ENCODE measurements at places on chromosomes 5 and 9.
A peak's percentile ranks its signal among the peaks of the same experiment; 100 is the strongest.

GRCh38 chr9:92474587-92474986, 7.7 kb downstream of the ASPN start:
- no peak for DNase-seq

- no peak for DNase-seq
Observed at GRCh38 chr9:135574331-135574730, 12.8 kb downstream of the PAEP start.

- DNase-seq: peak; percentile 55
Observed at GRCh38 chr9:95507464-95508241, 9.1 kb downstream of the PTCH1 start.

DNA sequence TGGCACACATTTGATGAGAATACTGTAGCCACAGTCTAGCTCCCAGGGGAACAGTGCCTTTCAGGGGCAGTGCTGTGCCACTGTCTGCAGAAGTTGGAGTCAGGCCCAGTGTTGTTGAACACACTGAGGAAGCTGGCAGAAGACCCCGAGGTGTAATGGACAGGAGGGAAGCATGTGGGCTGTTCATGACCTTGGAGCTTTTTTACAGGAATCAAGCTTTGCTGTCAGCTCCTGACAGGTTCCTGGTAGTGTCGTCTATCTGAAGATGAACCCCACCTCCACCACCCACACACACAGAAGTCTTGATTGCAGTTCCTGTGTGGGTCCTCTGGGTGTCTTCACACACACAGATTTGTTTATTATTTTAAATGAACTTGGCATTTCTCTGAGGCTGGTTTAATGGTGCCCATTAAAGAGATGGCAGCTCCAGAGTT, 40.3 kb upstream of the TNFAIP8 start:
- peak; percentile 52 for DNase-seq

DNA sequence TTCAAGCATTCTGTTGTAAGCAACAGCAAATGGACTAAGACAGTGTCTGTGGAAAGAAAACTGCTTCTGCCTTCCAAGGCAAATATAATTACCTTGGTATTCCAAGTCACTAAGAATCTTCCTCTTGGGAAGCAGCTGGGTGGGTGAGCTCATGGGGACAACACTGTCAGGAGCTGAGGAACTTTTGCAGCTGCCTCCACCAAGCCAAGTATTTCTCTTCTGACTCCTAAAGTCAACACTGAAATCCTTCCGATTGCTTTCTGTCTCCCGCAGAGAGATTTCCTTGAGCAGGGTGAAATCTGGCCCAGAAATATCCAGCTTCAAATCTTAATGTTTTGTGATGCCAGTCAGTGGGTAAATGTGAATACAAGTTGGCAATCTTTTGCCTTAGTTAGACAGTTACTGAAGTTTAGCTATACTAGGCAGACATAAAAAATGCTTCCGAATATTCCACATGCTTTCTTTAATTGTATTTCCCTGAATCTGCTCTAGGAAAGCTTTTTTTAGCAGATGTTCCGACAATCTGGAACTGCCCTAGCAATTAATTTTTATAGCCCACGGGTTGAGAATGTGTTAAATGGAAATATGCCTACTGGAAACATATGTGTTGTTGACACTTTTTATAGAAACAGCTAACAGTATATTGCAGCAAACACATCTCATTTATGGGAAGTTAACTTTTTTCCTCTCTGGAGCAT, 369.9 kb upstream of the DAB2 start:
- DNase-seq: no peak

DNA sequence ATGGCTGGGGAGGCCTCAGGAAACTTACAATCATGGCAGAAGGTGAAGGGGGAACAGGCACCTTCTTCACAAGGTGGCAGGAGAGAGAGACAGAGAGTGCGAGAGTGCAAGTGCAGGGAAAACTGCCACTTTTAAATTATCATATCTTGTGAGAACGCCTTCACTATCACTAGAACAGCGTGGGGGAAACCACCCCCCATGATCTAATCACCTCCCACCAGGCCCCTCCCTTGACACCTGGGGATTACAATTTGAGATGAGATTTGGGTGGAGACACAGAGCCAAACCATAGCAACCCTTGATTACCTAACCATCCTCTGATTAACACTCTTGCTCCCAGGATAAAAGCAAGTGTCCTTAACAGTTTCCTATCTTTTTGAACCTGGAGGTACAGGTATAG, 21.1 kb downstream of the ADAMTS19 start:
- no peak for DNase-seq

GRCh38 chr9:20040991-20041696, 252.3 kb upstream of the SLC24A2 start:
- no peak for DNase-seq

DNA sequence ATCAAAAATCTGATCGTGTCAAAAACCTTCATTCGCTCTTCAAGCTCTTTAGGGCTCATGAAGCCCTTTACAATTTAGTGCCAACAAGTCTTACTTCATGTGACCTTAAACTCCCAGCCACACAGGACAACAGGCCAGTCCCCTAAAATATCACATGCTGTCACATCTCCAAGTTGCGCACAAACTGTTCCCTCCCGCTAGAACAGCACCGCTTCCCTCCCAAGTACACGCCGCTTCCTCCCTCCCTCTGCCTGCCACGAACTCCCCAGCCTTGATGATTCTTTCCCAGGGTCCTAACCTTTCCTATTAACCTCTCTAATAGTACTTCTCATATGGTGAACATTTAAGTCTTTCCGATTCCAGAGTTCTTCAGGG, 91.2 kb downstream of the TLE1 start:
- DNase-seq: no peak

GRCh38 chr5:166571668-166572067, 1719.8 kb upstream of the WWC1 start:
- DNase-seq: no peak

DNA sequence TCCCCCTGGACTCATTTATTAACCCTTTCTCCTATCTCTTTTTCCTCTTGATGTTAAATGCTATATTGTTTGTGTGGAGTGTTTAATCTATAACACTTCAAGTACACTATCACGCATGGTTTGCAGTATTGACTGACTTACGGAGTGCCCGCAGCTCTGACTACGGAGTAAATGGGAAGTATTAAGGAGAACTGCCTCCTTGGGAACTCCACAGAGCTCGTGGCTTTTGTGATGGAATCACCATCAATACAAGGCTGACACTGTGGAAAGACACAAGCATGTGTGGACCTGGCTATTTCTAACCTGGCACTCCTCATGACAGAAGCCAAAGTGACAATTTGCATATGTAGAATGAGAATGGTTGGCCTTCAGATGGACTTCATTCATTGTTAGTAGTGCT, 66.2 kb downstream of the SFXN1 start:
- DNase-seq: no peak

- no peak for DNase-seq
Observed at GRCh38 chr9:31347082-31347617, 1037.3 kb upstream of the ACO1 start.

DNA sequence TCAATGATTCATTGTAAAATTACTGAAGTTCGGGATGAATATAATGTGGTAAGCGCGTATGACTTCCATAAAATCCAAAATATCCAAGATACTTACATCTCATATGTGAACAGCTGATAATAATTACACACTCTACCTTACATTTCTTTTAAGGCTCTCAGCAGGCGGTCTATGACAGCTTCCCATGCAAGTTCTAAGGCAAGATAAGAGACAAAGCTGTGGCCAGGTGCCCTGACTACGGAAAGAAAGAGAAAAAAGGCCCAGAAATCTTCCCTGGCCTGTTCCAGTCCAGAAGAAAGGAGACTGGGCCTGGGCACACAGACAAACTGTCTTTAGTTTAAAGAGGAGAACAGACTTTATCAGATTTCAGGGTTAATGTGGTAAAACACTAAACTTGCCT, 69.1 kb downstream of the ARSB start:
- DNase-seq: no peak

DNA sequence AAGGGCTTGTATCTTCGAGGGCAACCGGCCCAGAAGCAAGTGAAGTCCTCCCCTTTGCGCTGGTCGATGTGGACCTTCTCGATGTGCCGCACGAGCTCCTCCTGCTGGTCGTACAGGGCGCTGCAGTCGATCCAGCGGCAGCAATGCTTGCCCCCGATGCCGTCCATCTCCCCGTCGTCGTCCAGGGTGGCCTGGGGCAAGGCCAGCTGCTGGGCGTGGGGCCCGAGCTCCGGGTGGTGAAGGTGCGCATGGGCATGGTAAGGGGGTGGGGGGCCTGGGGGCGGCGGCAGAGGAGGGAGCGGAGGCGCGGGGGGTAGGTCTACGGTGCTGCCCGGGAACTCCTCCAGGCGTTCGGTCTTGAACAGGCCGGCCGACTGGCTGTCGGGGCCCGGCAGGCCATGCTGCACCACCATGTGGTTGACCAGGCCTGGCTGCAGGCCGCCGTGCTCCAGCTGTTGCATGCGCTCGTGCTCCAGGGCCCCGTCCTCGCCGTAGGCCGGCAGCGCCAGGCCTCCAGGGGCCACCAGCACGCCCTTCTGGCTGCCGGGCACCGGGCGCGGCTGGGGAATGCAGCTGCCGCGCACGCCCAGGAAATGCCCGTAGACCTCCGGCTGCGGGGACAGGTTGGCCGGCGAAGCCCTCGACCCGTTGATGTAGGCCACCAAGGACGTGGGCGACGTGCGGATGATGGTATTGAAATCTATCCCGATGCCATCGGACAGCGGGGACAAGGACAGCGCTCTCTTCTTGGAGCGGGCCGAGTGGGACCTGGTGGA, 181.8 kb downstream of the GLIS3 start:
- DNase-seq: peak; percentile 44

DNA sequence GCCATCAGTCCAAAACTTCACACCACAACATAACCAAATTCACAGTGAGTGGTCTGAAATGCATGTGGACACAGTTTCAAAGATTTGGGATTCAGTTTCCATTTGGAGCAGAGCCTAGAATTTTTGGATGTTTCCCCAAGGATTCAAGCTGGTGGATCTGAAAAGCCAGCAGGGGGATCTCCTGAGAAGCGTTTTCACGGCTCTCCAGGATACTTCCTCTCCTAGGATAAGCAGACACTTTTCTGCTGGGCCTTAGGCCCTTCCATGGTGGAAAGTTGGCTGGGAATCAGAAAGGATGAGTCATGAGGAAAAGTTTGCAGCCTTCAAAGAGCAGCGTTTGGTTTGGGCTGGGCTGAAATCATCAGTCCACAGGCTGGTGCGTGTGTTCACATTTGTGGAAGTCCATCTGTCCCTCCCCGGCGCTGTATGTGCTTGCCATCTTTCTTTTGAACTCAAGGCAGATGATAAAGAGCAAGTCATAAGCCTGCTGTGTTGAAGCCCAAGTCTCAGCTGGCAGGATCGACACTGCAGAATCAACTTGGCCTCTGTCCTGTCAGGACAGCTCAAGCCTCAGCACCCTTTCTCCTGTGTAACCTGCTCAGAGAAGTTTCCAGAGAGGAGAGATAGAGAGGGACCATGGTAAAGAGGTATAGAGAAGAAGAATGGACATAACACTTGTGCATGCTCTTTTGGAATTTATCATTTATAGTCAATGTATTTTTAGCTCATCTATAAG, 152.6 kb upstream of the MSX2 start:
- DNase-seq: no peak

- DNase-seq: no peak
Observed at GRCh38 chr5:33398501-33398900, 42.3 kb upstream of the TARS1 start.

DNA sequence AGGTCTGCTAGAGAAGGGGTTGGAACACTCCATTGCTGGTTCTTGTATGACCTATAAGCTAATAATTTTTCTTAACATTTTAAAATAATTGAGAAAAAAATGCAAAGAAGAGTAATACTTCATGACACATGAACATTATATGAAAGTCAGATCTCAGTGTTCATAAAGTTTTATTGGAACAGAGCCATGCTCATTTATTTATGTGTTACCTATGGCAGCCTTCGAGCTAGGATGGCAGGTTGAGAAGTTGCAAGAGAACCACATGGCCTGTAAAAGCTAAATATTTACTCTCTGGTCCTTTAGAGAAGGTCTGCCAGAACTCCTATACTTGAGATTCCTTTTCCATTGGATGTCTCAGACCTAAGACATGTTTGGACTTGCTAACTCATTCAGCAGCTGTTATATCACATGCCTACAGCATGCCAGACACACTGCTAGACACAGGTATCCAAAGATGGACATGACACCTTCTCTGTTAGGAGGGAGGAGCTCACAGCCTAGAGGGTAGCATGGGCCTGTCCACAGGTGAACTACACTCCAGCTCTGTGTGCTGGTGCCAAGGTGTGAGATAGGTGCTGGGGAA, 304.3 kb downstream of the ARHGAP26 start:
- DNase-seq: no peak

GRCh38 chr9:108099854-108100253, 610.3 kb upstream of the KLF4 start:
- no peak for DNase-seq

GRCh38 chr5:145500710-145501109, 334.4 kb downstream of the PRELID2 start:
- no peak for DNase-seq

DNA sequence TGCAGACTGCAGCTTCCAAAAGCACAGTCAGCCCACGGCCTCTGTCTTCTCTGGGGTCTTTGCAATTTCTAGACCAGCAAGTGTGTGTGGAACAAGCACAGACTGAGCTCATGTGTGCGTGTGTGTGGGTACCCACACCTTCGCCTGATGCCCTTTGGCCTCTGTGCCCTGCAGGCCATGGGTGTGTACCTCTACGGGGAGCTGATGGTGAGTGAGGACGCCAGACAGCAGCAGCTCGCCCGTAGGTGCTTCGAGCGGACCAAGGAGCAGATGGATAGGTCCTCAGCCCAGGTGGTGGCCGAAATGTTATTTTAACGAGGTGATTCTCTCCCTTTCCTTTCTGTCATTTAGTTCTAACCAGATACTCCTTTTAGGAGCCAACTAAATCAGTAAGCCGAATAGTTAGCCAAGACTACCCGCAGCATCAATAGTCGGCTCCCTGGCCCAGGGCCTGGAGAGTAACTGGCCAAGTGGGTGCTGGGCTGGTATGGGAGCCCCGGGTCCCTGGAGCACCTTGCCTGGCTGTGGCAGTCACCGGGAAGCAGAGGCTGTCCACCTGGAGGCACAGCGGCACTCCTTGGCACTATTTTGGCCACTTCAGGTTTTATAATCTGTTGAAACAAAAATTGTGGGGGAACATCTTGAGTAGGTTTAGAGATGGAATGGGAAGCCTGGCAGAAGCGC, 235.0 kb downstream of the FANCC start:
- DNase-seq: no peak

DNA sequence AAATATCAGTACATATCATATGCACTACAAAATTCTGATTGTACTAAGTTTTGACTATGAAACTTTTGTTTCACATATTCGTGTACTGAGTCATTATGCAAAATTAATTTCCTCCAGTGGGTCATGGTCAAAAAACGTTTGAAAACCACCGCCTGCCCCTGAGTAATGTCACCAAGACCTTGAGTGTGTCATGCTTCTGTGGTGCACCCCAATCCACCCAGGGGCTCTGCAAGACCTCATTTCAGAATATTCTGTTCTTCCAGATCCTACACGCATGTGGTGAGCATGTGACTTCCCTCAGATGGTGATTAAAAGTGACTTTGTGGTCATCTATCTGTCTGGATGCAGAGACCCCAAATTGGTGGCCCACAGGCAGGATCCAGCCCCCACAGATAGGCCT, 31.0 kb downstream of the ABLIM3 start:
- no peak for DNase-seq

GRCh38 chr5:23755906-23756305, 248.5 kb downstream of the PRDM9 start:
- no peak for DNase-seq
